ENCODE measurements at places on chromosomes 6 and 20.

DNA sequence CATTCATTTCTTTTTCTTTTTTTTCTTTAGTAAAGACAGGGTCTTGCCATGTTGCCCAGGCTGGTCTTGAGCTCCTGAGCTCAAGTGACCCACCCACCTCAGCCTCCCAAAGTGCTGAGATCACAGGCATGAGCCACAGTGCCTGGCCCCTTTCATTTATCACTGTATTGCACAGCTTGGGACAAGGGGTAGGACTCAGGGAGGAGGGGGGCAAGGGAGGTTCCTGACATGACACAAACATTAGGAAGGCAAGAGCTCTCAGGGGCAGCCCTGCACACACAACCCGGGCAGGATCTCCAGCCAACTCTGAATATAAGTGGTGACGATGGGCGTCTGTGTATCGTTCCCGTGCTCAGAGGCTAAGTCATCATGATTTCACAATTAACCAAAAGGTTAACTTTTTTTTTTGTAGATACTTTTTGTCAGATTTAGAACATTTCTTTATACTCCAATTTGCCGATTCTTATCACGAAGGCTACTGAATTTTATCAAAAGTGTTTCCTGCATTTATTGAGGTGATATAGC lies 19.9 kb downstream of the SLC2A4RG start:
- DNase-seq: no peak

DNA sequence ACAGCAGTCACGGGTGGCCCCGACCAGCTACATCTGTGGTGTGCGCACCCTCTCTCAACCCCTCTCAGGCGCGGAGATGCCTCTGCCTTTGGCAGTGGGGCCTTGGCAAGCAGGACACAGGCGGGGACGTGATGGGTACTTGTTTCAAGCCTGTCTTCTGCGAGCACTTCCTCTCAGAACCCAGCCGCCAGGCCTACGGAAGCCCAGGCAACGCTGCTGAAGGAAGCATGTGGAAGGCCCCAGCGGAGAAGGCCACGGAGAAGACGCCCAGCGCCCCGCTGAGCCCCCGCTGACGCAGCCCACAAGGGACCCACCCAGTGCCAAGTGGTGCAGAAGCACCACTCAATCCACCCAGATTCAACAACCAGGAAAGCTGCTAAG lies 13.0 kb downstream of the SERPINB6 start:
- DNase-seq: no peak

DNA sequence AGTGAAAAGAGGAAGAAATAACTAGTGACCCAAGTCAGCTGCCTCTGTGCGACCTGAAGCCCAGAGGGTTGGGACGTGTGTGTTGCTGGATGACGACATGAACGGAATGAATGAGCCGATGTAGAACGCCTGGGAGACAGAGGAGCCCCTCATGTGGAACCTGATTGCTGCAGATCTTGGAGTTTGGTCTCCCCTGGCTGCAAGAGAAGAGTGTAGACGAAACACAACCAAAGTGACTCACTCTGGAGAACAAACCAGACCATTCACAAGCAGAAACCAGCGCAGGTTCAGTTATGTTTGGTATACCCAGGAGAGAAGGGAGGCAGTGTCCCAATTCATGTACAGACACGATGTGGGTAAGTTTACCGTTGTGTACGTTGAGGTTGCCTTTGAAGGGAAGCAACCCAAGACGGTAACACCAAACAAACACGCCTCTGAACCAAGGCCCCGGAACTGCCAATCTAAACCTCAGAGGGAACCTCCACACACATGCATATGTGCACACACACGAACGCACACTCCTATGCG lies 265.9 kb downstream of the BMP7 start:
- no peak for DNase-seq

DNA sequence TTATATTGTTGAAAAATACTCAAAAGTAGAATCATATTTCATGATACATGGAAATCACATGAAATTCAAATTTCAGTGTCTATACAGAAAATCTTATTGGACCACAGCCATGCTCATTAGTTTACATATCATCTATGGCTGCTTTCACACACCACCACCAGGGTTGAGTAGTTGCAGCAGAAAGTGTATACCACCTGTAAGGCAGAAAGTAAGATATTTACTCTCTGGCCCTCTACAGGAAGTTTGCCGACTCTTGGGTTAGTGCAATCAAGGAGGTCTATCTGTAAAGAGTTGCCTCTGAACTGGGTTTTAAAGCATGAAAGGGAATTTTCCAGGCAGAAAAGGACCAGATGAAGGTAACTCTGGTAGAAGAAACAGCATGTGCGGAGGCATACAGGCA lies 432.3 kb downstream of the DHX35 start:
- no peak for DNase-seq

GRCh38 chr6:20436719-20437118 lies 35.0 kb downstream of the E2F3 start:
- DNase-seq: no peak

- no peak for DNase-seq
Observed at GRCh38 chr20:1824834-1825233, 70.4 kb upstream of the SIRPA start.

DNA sequence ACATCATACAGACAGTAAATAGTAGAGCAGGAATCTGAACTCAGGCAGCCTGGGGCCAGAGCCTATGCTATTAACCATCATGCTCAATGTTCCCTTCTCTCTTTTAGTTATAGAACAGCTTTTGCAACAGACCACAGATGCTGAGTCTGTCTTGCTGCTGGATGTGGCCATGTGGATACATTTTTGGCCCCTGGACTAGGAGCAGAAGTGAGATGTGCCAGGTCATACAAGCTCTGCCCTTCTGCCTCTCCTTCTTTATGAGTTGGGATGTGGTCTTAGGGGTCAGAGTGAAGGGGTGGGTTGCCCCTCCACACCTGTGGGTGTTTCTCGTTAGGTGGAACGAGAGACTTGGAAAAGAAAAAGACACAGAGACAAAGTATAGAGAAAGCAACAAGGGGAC lies 14.6 kb upstream of the AARS2 start:
- DNase-seq: no peak

- DNase-seq: no peak
Observed at GRCh38 chr20:43842126-43843020, 72.3 kb upstream of the TOX2 start.

GRCh38 chr6:135088281-135088680 lies 33.7 kb upstream of the HBS1L start:
- DNase-seq: no peak

- no peak for DNase-seq
Observed at GRCh38 chr6:91080871-91081270, 494.0 kb upstream of the MAP3K7 start.

DNA sequence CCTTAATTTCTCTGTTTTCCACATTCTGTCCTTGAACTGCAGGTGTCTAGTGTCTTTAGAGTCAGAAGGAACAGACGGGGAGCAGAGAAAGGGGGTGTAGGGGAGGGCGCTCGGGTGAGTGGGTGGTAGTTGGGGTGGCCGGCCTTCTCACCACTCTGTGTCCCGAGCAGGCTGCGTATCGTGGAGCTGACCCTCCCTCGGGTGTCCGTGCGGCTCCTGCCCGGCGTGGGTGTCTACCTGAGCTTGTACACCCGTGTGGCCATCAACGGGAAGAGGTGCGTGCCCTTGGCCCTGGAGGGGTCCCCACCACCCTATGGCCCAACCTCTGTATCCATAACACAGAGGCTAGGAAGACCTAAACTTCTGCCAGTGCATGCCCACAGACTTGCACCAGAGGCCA lies 5.3 kb downstream of the BPIFB4 start:
- no peak for DNase-seq

- DNase-seq: no peak
Observed at GRCh38 chr20:1858871-1859270, 36.3 kb upstream of the SIRPA start.

DNA sequence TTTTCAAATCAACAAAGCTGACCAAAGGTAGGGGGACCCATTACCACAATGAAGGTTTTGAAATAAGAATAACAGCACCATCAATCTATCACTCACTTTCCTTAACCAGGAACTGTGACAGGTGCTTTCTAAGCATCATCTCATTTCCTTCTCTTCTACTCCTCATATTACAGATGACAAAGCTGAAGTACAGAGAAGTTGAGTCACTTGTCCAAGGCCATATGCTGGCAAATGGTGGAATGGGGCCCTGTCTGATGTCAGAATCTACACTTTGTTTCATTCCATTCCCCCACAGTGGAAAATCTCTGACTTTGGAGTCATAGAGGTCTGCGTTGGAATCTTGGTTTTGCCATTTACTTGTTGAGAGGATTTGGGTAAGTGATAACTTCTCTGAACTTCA lies 222.5 kb upstream of the LRFN2 start:
- DNase-seq: no peak

DNA sequence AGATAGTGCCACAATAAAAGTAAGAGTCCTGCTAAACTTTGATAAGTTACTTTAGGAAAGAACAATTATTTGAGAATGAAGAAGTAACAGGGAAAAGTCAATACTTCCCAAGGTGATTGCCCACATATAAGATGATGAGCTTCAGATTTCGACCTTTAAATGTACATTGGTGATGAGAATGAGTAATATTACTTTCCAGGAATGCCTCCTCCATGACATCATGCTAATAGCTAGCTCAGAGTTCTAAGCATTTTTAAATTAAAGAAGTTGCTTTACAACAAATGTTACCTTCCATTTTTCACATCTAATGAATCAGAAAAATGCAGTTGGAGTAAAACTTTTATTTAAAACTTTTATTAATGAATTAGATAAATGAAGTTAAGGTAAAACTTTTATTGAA lies 22.5 kb upstream of the OPN5 start:
- no peak for DNase-seq

DNA sequence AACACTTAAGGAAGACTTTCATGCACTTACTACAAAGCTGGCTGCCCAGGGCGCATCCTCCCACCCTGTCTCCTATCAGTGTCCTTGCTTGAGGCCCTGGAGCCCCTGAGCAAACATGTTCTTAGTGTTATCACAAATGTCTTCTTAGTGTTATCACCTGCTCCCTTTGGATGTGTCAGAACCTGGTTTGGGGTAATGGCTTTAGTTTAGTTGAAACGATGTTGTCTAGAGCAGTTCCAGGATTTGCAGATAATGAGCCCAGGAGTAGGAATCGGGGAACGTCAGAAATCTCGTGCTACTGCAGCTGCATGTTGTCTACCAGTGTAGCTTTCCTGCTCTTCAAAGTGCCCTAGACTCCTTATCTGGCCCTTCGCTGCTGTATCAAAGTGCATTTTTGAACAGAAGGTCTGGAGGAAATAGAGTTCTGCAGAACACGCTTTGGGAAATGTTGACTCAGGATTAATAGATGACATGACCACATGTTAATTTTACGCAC lies 69.6 kb downstream of the PHACTR2 start:
- DNase-seq: no peak

DNA sequence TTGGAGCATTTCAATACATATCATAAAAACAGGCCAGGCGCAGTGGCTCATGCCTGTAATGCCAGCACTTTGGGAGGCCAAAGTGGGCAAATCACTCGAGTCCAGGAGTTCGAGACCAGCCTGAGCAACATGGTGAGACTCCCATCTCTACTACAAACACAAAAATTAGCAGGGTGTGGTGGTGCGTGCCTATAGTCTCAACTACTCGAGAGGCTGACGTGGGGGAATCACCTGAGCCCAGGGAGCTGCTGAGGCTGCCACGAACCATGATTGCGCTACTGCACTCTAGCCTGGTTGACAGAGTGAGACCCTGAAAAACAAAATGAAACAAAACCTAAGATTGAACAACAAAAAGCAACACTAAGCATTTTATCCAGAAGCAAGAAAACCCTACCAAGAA lies 47.2 kb downstream of the BACH2 start:
- no peak for DNase-seq

GRCh38 chr6:168601546-168601945 lies 160.6 kb downstream of the SMOC2 start:
- DNase-seq: no peak

DNA sequence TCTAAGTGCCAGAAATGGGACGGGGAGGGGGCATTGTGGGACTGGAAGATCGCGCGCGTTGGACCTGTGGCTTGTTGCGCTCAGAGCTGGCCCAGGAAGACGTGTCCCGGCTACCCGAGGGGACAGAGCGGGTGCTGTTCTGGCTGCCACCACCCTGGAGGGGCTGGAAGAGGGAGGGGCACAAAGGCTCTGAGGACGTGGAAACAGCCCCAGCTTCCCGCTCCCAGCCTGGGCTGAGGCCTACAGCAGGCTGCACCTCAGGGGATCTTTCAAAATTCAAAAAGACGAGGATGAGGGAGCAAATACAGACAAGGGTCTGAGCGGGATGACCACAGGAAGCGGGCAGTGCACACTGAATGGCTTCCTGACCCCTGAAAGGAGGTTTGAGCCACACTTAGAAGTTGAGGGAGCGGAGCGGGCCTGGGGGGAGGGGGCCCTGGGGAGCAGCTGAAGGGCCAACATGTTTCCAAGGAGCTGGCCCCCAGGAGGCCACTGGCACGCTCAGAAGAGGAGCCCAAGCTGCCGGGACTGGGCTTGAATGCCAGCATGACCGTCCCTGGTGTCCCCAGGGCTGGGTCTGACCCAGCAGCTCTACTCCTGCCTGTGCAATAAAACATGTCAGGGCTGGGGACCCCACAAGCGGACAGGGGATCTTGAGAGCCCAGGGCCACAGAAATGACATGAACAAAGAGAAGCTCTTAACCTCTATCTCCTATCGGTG lies 1.3 kb downstream of the OXT start:
- DNase-seq: no peak

DNA sequence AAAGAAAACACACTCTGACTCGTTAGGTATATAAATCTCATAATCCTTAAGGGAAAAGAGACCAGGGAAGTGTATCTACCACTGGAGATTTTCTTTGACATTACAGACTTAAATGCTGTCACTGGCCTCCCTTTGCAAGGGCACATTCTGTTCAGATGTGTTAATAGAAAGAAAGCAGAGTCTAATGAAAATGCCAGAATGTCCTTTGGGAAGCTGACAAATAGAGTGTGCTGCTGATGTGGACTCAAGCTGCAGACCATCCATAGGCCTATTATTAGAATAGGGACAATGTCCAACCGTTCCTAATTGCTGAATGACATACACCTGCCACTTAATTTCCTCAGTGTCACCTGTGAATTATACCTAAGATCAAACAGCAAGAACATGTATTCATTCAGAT lies 41.2 kb downstream of the SLC35D3 start:
- DNase-seq: no peak

- DNase-seq: no peak
Observed at GRCh38 chr6:133236932-133237331, 4.2 kb upstream of the EYA4 start.

- DNase-seq: no peak
Observed at GRCh38 chr6:136720045-136720770, 72.1 kb downstream of the MAP3K5 start.

All from stimulated activated CD8-positive, alpha-beta memory T cell treated with anti-CD3 and anti-CD28 coated beads, Interleukin-7, amount 100 ng/mL, for 1 hour (primary cell).